NK-92 treated with Interleukin-12 subunit alpha and Interleukin-12 subunit beta, amount 100 ng/mL, for 24 hours (cell line): ENCODE measurements at places on chromosomes 4 and X.

DNA sequence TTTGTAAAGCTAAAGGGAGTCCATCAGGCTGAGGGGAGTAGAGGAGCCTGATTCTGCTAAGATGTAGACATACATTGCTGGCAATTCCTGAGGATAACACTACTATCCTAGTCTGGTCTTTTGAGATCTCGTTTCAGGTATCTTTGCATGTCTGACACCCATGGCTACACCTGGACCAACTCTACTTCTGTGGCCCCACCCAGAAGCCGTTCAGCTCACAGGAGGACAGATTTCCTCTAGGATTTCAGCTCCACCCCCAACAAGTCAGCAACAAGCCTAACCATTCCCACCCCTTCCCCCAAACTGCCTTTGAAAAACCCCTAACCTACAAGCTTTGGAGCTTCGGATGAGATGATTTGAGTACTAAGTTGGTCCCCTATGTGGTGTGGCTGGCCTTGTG is 848.2 kb downstream of the NLGN4X start:
- DNase-seq, result no peak

- no peak for DNase-seq
Observed at GRCh38 chrX:153598541-153599191, at the start of gene CCNQ. Gene CCNQ, minus strand, starts transcription at chrX:153599139. Its CDS starts 66 bp downstream, at chrX:153599073.

DNA sequence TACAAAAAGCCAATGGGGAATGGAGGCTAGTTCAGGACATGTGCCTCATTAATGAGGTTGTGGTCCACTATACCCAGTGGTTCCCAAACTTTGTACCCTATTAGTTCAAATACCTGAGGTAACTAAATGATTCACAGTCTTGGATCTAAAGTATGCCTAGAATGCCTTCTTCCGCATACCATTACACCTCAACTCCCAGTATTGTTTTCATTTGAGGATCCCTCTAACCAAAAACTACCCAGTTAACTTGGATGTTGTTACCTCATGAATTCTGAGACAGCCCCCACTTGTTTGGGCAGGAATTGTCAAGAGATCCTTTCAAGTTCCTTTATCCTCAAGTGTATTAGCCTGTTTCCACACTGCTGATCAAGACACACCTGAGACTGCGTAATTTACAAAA is 439.2 kb downstream of the PCDH10 start:
- DNase-seq, result no peak

- DNase-seq, result no peak
Observed at GRCh38 chr4:24040811-24041210, 151.0 kb upstream of the PPARGC1A start.

- no peak for DNase-seq
Observed at GRCh38 chr4:143506031-143506430, 7.5 kb upstream of the SMARCA5 start.

GRCh38 chr4:82739287-82740190 is 59.1 kb downstream of the SCD5 start:
- peak; percentile 5 for DNase-seq

DNA sequence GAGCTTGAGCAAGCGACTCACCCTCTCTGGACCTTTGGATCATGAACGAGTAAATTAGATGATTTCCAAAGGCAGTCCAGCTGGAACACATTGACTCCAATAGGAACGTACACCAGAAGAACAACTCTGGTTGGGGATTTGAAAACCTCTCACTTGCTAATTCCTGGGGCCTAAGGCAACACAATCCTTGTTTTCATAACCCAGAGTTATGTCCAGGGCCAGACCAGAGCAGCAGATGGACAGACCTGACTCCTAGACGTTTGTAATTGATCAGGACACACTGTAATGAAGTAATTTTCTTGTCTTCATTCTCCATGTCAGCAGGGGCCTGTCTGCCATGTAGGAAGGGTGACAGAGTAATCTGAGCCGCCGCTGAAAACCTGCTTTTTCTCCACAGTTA is 283.9 kb downstream of the IDS start:
- no peak for DNase-seq

DNA sequence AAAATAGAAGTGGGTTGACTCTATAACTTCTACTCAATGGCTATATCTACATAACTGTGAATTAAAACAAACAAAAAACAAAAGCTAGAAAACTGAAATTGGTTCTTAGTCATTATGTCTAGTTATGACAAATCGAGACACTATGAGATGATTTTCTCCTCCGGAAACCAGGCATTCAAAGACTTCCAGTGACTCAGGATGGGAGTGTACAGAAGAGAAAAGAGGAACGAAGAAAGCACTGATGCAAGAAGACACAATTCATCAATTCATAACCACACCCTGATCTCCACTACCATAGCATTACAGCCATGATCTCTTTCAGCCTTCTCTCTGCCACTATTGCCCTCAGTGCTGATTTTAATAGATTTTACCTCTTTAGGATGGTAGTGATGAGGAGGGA is 253.6 kb downstream of the CBLL2 start:
- no peak for DNase-seq
